T-helper 22 cell (primary cell): ENCODE measurements at places on chromosomes 4 and X.

DNA sequence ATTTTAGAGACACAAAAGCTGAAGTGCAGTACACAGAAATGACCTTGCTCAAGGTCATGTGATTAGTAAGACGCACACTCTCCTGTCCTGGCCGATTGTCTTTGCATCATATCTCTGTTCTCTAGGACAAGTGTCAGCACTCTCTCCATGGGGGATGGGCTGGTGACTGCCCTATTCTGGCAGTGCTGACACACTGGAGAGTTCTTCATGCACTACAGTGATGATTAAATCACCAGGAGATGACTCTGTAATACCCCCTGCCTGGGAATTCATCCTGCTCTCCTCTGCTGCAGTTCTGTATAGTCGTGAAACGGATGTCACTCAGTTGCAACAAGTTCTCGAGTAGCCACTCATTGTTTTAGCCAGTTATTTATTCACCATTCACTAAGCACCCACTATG lies 5.3 kb upstream of the SHISA3 start:
- no peak for DNase-seq

DNA sequence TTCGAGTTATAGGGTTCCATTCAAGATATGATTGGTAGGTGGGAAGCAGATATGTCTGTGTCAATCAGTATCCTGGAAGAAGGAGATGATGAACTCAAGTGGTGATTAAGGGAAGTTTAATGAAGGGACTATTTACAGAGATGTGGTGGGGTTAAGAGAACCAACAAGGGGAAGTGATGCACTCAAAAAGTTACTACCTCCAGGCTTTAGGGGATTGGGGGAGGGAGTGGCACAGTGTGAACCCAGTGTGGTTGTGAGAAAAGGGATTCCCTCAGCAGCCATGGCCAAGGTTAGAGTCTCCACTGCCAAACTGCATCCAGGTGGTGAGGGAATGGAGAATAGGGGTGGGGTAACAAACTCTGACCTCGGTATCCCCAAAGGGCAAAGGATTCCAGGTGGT lies 27.9 kb downstream of the PKD2 start:
- no peak for DNase-seq

DNA sequence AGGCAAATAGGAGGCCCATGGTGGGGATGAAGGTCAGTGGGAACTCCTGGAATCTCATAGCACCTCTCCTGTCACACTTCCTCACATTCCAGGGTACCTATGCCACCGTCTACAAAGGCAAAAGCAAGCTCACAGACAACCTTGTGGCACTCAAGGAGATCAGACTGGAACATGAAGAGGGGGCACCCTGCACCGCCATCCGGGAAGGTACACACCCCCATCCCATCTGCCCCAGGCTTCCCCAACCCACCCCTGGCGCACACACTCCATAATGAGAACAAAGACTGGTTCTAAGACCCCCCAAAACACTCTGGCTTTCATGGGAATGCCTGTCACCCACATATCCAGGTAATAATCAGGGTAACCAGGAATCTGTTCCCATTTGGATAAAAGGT lies 6.4 kb downstream of the CDK16 start:
- no peak for DNase-seq

GRCh38 chr4:67581913-67582312 lies 23.4 kb downstream of the STAP1 start:
- DNase-seq = no peak

- no peak for DNase-seq
These were observed 20.4 kb downstream of the SASH3 start for GRCh38 chrX:129800186-129800585.

GRCh38 chr4:67198727-67199126 lies 346.6 kb downstream of the CENPC start:
- no peak for DNase-seq

DNA sequence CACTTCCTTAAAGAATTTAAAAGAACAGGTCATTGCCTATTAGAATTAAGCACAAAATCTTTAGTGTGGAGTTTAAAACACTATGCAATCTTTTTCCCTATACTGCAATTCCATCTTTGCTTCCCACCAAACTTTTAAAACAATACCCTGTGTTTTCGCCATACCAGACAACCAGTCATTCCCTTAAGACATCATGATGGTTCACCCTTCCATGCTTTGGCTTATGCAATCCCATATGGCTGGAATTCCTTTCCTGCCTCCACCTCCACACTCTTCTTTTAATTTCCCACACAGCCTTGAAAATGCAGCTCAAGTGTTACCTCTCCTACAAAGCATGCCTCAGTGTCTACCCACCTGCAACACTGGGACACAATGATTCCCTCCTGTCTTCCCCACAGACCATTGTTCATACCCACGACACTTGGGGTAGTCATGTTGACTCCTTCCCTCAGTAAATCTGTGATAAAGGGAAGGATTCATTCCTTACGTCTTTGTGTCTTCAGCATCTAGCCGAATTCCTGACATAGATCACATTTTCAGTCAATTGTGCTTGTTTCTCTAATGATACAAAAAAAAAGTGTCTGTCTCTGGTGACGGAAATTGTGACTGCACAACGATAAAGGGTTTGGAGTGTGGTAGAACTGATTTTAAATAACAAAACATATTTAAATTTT lies 166.3 kb downstream of the FNIP2 start:
- no peak for DNase-seq

DNA sequence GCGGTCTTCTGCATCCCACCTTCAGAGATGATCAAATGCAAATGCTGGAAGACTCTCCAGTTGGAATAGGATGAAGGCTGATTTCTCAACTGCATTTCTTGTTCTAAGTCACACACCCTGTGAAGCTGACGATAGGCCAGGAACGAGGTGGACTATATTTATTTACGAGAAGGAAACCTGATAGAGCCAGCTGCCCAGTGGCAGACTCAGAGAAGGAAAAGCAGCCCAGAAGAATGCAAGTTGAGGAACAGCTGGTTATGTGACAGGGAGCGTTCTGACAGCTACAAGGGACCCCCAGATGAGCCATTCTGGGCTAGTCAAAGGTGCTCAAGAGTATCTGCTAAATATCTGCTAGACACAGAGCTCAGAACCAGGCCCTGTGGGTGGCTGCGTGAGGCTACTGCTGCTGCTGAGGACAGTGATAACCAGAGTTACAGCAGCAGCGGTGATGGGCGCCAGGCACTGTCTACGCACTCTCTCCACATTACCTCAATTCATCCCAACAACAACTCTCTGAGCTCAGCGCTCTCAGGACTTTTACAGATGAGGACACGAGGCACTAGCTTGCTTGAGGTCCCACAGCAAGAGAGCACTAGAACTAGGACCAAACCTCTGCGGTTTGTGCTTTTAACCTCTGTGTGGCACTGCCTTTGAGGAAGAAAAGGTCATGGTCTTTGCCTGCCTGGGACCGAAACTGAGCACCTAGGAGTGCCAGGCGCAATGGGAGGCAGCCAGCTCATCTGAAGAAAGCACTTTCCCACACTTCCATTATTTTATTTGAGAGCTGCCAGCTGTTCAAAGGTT lies 69.0 kb downstream of the GATB start:
- DNase-seq = no peak

- DNase-seq = no peak
These were observed 67.9 kb upstream of the SLC4A4 start for GRCh38 chr4:71270901-71271300.

DNA sequence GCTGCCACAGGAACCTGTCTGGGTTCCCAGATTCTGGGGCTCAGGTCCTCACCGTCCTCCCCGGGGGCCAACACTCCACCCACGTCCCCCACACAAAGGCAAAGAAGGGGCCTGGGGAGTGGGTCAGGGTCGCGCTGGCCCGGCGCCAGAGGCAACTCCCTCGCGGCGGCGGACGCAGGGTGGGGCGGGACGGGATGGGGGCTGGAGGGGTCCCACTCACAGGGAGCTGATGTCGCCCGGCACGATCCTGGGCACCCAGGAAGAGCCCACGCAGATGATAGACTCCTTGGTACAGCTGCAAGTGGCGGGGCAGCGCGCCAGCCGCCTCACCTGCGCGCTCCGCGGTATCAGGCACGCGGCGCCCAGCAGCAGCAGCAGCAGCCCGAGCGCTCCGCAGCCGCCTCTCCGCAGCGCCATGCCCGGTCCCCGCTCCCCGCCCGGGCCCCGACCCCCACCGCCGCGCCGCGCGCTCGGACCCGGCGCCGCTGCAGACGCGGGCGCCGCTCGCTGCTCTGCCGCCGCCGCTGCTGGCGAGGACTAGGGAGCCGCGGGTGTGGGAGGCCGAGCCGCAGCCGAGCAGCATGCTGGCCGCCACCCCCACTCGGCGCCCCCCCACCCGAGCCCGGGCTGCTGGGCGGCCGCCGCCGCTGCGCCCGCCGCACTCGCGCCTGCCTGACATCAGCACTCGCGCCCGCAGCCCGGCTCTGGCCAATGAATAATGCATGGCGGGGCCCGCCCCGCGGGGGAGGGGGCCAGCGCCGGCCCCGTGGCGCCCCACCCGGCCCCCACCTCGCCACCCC lies at the start of gene LGI2:
LGI2 (minus strand) TSS at position 670 of the 800 bp plus-strand sequence; CDS start at position 417, 253 bp downstream.
- DNase-seq = no peak

DNA sequence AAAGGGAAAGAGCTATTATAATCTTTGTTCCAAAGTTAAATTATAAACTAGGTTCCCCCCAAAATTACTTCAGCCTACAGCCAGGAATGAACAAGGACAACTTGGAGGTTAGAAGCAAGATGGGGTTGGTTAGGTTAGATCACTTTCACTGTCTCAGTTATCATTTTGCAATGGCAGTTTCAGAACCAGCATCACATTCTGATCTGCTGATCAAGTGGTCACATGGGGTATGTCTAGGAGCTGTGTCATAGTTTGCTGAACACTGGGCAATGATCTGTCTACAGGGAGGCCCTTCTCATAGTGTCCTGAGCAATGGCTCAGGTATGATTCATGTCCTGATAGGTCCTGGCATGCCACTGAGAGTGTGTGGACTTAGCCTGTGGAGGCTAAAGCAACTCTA lies 41.6 kb upstream of the XIAP start:
- DNase-seq = no peak

DNA sequence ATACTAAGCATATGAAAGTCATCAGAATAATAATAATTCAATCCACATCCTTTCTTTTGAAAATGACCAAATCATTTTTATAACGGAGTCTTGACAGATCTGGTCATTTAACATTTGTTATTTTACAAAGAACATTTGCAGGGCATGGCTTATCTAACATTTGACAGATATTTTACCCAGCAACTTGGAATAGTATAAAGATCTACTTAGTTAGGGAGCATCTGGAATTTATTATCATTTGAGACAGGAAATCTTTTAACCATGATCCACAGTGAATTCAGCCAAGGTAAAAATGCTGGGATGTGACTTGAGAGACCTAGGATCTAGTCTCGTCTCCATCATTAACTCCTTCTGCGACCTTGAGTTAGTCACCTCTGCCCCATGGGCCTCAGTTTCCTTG lies 22.4 kb downstream of the STARD8 start:
- DNase-seq = no peak

GRCh38 chr4:10656988-10657387 lies 27.6 kb downstream of the CLNK start:
- no peak for DNase-seq

GRCh38 chrX:103554687-103555424 lies 30.5 kb upstream of the TCEAL4 start:
- peak; percentile 36 for DNase-seq

- DNase-seq = no peak
These were observed 171.0 kb downstream of the FBXW7 start for GRCh38 chr4:152364883-152365282.
